Thyroid gland (tissue), 4 donors: ENCODE measurements at places on chromosomes 13 and 19. TPM values are rescaled to one million over a fixed set of nuclear protein-coding genes. Genes with fewer than 3 reads are reported as not detected.

DNA sequence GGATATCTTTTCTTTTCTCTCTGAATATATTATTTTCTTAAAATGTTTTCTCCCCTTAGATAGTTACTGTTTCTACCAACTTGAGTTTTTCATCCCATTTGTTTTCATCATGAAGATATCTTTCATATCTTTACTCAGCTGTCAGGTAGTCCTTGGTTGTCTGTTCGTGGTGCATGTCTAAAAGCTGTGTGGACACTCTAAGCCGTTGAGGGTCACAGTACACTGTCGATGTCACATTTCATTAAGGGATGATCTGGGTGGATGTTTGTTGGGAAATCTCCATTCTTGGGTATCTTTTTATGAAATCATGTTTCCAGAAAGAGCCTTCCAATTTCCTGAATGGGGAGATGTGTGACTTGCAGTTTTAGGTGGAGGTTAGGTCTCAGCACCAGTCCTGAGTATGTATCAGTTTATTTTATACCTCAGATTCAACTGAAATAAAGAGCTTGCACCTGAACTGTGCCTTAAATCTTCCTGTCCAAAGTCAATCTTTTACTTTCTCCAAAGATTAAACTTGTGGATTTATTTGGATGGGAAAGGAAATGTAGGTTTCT, 23.2 kb downstream of the ZMYM2 start:
- no peak for DNase-seq

DNA sequence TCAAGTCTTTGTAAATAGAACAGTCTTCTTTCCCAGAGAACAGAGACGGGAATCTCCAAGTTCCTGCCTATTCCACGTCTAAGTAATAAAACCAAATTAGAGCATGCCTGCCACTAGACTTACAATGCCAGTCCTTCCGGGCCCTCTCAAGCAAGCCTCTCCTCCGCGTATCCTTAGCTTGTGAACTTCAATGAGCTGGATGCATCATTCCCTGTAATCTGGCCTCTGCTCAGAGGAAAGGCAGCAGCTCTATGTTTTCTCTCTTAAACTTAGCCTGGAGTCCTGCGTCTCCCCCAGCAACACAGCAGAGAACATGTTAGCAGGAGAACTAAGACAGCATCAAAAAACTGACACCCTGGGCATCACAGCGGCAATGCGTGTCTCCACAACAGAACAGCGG, 8.2 kb downstream of the NALCN start:
- DNase-seq: no peak

Gene SRRM5
- total RNA-seq: 1.5 TPM

DNA sequence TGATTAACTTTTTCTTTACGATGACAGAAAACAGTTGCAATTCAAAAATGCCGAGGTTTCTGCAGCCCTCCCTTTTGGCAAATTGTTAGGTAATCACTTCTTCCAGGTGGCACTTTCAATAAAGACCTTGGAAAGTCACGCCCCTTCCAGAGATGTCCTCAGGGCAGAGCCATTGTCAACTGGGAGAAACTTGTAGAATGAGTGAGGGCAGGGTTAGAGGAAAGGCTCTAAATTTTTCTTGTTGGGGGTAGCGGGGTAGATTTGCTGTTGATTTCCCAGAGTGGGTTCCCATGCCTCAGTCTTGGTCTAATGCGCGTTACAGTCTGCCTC, 421.1 kb downstream of the FGF9 start:
- DNase-seq: no peak

Gene RNF17
- total RNA-seq: 0.13 TPM

Gene TRIM13
- total RNA-seq: 28.7 TPM

DNA sequence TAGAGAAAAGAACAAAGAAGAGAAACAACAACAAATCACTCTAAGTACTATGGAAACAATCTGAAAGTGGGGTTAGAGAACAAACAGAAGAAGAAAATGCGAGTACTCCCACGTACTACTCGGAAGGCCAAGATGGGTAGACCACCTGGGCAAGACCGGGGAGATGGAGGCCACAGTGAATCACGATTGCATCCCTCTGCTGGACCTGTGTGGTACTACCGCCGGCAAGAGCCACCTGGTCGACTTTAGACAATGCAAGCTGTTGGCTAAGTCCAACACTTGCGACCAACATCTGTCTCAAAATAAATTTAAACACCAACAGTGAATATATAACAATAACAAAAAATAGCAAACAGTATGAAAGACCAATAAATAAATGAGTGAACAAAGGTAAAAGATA, 45.5 kb upstream of the ZNF91 start:
- DNase-seq: no peak

GRCh38 chr19:49475995-49476880, 2.2 kb downstream of the FLT3LG start:
- DNase-seq: peak; percentile 44

GRCh38 chr13:51825681-51826254, 19.2 kb downstream of the TMEM272 start:
- DNase-seq: no peak

GRCh38 chr13:110297011-110297410, 9.9 kb downstream of the COL4A1 start:
- no peak for DNase-seq

DNA sequence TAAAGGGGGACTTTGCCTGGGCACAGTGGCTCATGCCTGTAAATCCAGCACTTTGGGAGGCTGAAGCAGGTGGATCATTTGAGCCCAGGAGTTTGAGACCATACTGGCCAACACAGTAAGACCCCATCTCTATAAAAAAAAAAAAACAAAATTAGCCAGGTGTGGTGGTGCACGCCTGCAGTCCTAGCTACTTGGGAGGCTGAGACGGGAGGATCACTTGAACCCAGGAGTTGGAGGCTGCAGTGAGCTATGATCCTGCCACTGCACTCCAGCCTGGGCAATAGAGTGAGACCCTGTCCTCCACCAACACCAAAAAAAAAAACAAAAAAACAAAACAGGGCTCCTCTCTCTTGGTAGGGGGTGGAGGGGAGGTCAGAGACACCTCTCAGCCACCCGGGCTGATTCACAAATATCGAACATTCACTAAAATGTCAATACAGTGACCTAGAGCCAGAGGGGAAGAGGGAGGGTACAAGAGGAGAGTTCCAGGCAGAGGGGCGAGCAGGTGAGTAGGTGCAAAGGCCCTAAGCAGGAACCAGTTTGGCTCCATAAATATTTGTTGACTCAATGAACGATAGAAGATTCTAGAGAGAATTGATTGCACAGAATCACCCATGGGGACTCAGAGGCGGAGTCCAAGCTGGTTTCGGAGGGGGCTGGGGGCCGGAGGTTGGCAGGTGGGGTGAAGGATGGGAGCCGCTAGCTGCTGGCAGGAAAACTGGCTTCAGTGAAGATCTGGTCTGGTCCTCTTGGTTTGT, 1.0 kb upstream of the CREB3L3 start:
- DNase-seq: no peak

DNA sequence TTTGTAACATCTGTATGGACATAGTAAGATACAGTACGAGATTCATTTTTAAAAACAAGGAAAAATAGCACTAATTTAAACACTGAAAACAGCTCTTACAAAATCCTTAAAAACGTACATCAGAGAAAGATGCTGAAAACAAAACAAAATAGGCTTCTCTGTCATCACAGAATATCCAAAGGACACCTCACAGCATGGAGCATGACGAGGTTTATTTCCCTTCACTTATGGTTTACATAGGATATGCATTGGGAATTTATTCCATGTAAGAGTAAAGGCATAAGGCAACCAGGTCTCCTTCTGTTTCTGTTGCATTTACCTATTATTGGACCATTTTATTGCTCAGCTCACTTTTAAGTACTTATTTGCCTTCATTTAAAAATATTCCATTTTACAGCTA, 3.0 kb downstream of the KCTD12 start:
- DNase-seq: no peak

Gene S1PR2
- total RNA-seq: 3.6 TPM

Gene CGB3
- total RNA-seq: not detected

Gene HRC
- 1.1 TPM for total RNA-seq

- no peak for DNase-seq
These were observed 418.2 kb downstream of the KLF12 start for GRCh38 chr13:73715911-73716510.

- DNase-seq: no peak
These were observed 2.9 kb downstream of the MFSD12 start for GRCh38 chr19:3554254-3555083.

DNA sequence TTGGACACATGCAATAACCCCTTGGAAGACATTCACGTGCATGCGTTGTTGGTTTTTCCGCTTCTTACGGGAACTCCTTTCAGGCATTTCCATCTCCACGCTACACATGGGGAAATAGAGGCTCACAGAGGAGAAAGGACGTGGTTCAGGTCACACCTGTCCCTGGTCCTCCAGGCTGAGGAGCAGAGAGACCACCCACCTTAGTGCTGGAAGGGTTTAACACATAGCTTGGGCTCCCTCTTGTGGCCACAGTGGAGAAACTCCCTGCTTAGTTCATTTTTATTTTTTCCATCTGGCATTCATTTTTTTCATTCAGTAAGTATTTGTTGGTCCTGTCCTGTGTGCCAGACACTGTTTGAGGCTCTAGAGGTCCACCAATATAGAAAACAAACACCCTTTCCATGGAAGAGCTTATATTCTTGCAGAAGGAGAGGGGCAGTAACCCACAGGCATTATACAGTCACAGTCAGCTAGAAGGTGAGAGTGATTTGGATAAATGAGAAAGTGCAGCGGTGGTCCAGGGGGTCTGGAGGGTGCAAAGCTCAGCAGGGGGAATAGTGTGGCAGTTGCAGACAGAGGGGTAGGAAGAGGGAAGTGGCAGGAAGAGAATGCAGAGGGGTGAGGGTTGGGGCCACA, 24.2 kb upstream of the TTYH1 start:
- DNase-seq: peak; percentile 30

GRCh38 chr19:6224308-6224675, 55.5 kb downstream of the MLLT1 start:
- no peak for DNase-seq

DNA sequence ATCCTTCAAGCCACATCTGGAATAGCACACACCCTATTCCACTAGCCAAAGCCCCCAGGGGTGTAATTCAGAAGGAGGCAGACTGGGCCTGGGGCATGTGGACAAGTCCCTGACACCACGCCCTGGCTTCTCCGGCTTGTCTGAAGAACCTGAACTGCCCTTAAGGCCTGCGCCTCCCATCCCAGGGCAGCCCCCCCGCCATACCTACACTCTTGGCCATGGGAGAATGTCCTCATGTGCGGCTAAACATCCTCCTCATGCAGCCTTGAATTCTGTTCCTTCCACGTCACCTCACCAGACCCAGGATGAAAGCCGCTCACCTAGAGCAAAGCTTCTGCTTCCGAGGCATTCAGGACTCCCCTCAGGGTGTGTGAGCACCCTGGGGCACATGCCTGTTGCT, 24.3 kb upstream of the POU2F2 start:
- no peak for DNase-seq

- peak; percentile 59 for DNase-seq
These were observed 28.4 kb upstream of the ATP12A start for GRCh38 chr13:24651718-24652345.

Gene NEK3
- total RNA-seq: 8.4 TPM

GRCh38 chr19:40529093-40529954, 47.3 kb upstream of the SHKBP1 start:
- DNase-seq: peak; percentile 85

DNA sequence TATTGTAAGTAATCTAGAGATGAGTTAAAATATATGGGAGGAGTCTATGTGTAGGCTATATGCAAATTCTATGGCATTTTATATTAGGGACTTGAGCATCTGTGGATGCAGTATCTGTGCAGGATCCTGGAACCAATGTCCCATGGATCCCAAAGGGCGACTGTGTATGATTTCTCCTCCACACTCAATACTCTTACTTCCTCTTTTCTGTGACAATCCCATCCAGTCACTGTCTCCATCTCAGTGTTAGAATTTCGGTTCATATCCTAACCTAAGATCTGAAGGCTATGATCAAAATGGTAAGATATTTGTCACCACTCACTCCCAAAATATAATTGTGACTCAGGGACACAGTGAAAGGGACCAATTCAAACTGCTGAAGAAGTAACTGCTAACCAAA, 15.1 kb upstream of the ZNF599 start:
- DNase-seq: no peak

DNA sequence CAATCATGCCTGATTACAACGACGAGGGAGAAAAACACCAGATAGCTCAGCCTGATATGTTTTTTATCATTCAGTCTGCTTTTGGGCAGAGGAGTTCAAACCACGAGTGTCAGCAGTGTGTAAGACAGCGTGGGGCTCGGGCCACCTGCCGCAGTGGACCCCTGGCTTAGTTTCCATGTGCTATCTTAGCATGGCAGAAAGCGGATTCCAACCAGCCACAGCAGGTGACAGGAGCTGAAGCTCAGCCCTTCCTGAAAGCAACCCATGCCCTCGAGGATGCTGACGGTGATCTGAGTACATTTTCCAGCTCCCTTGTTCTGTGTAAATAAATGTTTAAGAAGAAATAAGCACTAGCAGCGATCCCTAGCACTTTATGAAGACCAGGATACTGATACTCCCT, 32.2 kb upstream of the MBNL2 start:
- no peak for DNase-seq

DNA sequence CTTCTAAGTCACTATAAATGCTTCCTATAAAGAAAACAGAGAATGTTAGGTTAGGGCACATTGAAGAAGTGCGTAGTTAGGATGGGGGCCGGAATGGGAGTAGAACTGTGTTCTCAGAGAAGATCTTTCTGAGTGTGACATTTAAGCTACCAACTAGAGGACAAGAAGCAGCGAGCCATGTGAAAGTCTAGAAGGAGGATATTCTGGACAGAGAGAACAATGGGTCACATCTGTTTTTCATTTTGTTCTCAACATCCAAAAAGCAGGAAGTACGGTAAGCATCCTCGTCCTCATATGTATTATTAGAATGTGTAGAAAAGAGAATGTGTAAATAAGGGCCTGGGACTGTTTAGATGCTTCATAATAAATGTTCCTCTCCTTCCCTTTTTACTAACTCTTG, 44.5 kb upstream of the PARP4 start:
- no peak for DNase-seq

- DNase-seq: no peak
These were observed 16.0 kb downstream of the FXYD5 start for GRCh38 chr19:35170359-35171061.

DNA sequence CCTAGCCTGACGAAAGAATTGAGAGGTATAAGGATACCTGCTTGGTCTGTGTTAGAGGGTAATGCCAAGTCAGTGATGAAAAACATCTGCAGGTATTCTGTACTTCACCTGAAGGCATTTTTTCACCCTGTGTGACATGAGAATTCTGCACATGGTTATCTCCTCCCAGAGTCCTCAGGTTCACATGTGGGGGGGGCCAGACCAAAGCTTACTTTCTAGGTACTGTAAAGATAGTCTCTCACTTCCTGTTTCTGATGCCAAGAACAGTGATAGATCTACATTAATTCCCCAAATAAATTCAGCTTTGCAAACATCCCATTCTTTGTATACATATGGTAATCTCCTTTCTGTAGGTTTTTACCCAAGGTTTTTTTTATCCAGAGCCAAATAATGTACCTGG, 53.4 kb downstream of the GPC6 start:
- no peak for DNase-seq

Gene PSG7
- not detected for total RNA-seq
